ENCODE measurements at places on chromosomes 13 and 19.
A peak's percentile ranks its signal among the peaks of the same experiment; 100 is the strongest.

DNA sequence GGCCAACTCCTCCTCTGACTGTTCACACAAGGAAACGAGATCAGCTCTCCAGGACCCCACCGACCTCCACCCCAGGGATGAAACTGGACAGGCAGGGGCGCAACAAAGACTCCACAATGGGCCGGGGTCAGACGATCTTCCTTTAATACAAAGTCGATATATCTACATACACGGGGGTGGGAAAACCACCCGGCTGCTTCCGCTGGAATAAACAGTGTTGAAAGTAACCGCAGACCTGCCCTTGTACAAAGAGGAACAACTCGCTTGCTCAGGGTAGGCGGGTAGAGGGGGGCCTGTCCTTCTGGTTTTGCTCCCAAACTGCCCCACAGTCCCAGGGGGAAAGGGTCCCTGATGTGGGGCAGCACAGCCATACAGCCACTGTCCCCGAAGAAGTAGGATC lies 135.2 kb downstream of the PTPRS start:
- no peak for DNase-seq

- no peak for DNase-seq
These were observed 2715.0 kb upstream of the PCDH20 start for GRCh38 chr13:64130600-64130999.

- DNase-seq: no peak
These were observed 704.7 kb downstream of the DIAPH3 start for GRCh38 chr13:59458908-59459579.

- DNase-seq: peak; percentile 61
These were observed 4.4 kb upstream of the KCNN4 start for GRCh38 chr19:43784981-43785808.
